ENCODE measurements at places on chromosomes 2 and 18.

DNA sequence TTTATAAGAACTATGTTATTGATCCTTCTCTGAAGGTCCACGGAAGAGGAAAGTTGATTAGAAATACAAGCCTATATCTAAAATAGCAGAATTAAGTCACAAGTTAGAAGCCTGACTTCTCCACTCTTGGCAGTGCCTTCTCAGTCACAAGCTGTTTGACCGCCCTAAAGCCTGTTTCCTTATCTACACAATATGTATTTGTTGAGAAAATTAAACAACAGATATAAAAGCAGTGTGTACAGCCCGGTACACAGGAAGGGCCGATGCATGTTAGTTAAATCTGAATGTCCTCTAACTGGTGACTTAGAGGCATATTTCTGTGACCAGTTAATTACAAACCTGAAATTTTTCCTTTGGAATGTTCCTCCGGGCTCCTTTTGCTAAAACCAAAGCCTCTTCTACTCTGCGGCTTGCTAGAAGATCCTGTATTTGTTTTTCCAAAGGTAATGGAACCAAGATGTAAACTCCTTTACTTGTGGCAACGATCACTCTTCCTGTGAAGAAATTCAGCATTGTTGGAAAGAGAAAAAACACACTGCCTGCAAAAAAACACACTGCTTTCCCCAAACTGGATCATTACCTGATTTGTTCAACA, 33.4 kb downstream of the TGFBRAP1 start:
- no peak for DNase-seq

GRCh38 chr18:27921904-27922751, 254.8 kb downstream of the CDH2 start:
- DNase-seq, result peak; percentile 59

DNA sequence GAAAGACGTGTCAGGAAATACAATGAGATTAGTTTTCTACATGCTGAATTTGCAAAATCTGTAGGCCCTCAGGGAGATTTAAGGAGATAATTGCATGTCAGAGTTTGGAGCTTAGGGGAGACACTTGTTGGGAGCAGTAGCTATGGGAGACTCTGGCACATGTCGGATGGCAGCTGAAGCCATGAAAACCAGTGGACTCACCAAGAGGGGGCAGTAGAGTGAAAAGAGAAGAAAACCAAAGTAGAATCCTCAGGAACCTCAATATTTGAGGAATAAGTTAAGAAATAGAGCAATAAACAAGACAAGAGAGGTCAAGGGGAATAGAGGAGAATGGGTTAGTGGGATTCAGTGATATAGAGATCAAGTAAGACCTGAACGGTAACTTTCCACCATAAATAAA, 24.8 kb downstream of the RUFY4 start:
- no peak for DNase-seq

GRCh38 chr2:128491692-128492244, 173.1 kb upstream of the HS6ST1 start:
- peak; percentile 33 for DNase-seq

- DNase-seq, result peak; percentile 62
These were observed 34.7 kb downstream of the RALB start for GRCh38 chr2:120287183-120288015.

GRCh38 chr2:11420190-11420589, 45.8 kb downstream of the E2F6 start:
- no peak for DNase-seq

- no peak for DNase-seq
These were observed 31.0 kb downstream of the GAD1 start for GRCh38 chr2:170847716-170848115.

- no peak for DNase-seq
These were observed 71.1 kb upstream of the MAPRE2 start for GRCh38 chr18:34970106-34970505.

GRCh38 chr18:6734726-6735430, 5.4 kb downstream of the ARHGAP28 start:
- no peak for DNase-seq

DNA sequence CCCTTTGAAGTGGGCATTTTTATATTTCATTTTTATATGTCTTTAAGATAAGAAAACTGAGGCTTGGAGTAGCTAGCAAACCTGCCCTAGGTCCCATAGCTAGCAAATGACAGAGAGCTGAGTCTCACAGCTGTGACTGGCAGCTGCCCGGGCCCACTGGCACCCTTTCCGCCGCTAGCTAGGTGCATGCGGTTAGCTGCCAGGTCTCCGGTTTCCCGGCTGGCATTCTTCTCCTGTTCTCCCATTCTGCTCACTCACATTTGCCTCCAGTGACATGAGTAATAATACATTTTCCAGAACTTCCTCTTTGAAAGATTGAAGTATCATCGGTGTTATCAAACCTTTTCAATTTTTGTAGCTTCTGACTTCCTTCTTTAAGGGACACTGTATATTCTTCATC, 38.7 kb downstream of the MTCL1 start:
- DNase-seq, result no peak

DNA sequence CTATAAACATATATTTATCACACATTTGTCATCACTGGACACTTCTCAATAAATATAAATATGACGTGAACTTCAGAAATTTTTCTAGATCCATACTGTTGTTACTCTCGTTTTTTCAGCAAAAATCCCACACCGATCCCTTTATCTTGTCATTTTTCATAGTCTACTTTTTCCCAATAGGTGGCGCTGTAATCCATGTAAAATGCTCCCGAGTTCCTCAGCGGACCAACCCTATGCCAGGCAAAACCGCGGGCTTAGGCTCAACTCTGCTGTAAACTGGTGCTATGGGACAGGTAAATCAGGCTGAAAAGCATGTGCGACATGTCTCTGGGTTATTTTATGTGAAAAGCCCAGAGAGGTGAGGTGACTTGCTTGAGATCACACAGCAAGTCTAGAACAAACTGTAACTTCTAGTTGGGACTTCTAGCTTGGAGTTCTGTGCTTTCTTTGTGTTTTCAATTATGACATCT, 104.0 kb downstream of the COBLL1 start:
- DNase-seq, result peak; percentile 70

DNA sequence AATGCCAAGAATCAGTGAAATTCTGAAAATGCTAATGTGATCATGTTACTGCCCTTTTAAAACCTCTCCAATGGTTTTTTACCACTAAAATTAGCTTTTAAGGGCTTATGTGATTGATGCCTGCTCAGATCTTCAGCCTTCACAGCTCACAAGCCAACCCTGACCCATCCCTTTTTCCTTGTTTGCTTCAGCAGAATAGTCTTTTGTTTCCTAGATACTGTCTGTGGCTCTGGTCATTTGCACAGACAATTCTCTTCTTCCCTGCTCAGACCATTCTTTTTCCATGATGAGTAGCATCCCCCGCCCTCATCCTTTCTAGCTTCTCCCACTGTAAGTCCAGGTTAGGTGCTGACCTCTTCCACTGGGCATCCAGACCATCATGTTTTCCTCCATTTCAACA, 164.9 kb upstream of the NT5C1B start:
- DNase-seq, result no peak

DNA sequence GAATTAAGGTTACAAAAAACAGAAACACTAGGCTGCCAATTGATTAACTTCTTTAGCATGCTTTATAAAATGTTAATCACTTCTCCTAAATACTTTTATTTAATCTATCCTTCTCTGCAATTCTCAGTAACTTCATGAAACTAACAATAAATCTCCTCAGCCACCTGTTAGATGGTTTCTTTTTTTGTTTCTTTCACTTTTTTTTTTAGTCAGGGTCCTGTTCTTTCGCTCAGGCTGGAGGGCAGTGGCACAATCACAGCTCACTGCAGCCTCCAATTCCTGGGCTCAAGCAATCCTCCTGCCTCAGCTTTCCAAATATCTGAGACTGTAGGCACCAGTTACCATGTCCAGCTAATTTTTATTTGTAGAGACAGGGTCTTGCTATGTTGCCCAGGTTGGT, 213.4 kb upstream of the STK17B start:
- no peak for DNase-seq

DNA sequence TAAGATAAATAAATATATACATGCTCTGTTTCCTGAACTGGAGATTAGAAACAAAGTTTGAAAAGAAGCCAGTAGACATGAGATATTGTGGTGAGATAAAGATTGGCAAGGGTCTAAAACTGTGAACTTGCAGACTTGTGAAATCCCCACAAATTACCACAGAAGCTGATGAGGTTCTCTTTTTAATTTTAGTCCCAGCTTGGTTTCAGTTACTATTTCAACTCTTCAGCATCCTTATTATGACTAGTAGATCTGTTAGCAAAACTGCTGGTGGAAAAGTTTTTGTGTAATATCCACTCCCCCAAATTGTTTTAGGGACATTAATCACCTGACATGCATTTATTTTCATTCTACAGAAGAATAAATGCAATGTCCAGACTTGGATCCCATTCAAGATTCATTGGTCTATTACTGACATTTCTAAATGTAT, 20.8 kb downstream of the RASGRP3 start:
- DNase-seq, result no peak

DNA sequence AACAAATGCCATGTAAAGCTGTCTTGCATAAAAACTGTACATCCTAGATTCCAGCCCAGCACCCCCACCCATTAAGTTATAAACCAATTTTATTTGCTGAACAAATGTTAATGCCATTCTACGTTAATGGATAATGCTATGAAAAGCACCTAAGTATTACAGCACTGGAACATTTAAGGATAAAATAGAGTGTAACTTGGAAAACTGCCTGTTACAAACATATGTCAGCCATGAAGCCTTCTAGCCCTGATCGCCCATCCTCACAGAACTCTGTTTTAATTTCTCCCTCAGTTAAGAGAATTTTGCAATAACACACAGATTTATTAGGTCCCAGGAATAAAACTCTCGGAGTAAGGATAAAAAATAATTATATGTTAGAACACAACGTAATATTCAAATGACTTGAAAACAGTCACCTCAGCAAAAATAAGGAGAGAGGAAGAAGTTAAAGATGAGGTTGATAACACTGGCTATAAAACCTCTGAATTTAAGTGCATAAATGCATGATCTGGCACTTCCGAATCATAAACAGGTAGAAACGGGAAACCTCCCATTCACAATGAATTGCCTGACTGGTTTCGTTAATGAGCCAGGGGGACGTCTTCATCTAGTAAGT, 308.7 kb downstream of the AFF3 start:
- no peak for DNase-seq

- no peak for DNase-seq
These were observed 55.2 kb upstream of the FAM136A start for GRCh38 chr2:70356941-70357683.

DNA sequence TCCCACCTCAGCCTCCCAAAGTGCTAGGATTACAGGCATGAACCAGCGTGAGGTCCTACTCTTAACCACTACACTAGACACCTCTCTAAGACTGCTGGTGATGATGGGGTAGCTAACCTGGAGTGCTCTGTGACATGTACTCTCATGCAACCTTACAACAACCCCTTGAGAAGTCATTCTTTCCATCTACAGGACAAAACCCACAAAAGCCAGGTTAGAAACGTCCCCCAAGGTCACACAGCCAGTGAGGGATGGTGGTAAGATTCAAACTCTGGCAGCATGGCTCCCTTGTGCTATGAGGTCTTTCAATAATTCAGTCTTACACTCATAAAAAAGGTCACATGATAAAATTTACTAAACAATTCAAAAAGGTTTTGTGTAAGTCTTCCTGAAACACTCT, 94.8 kb upstream of the SERTAD2 start:
- no peak for DNase-seq

DNA sequence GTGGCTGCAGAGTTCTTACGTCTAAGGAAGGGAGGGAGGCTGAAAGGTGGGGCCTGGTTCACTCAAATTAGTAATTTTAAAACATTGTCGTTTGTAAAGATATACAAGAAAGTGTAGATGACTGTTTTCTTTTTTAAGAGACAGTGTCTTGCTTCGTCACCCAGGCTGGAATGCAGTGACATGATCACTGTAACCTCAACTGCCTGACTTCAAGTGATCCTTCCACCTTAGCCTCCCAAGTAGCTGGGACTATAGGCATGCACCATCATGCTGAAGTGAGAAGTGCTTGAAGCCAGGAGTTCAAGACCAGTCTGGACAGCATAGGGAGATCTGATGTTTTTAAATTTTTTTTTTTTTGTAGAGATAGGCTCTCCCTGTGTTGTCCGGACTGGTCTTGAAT, 52.9 kb downstream of the HNRNPLL start:
- no peak for DNase-seq
